HT-29 (cell line): ENCODE measurements at places on chromosomes 1 and 21. TPM values are rescaled to one million over a fixed set of nuclear protein-coding genes. Genes with fewer than 3 reads are reported as not detected.
A peak's percentile ranks its signal among the peaks of the same experiment; 100 is the strongest.

ERRFI1 gene
- total RNA-seq = 76.1 and 76.5 TPM in 2 replicates

SPATA21 gene
- total RNA-seq = not detected in 2 replicates

AIRE gene
- total RNA-seq = not detected in 2 replicates

LCE1A gene
- not detected in 2 replicates for total RNA-seq

ADORA1 gene
- 0.89 TPM in 1 of 2 replicates, not detected in the other for total RNA-seq

STX12 gene
- total RNA-seq = 16.3 and 18.7 TPM in 2 replicates

C2CD4D gene
- total RNA-seq = 3.5 and 5.2 TPM in 2 replicates

DNA sequence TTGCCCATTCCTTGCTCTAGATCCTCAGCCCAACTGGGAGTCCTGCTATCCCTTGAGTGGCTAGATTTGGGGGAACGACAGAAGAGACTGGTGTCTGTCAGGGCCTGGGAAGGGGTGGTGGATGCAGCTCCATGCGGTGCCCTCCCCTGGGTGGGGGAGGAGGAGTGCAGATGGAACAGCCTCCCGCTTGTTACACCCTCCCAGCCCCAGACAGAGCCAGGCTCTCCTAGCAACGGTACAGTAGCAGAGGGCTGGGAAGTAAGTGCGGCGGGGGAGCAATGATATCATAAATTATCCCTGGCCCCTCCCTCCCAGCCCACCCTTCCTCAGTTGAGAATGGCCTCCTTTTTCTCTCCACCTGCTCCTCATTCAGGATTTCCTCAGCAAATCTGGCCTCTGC lies 37.2 kb downstream of the RHBG start:
- no peak for DNase-seq

- no peak for DNase-seq
Measured at GRCh38 chr1:51907079-51907702, 28.7 kb upstream of the NRDC start.

DNA sequence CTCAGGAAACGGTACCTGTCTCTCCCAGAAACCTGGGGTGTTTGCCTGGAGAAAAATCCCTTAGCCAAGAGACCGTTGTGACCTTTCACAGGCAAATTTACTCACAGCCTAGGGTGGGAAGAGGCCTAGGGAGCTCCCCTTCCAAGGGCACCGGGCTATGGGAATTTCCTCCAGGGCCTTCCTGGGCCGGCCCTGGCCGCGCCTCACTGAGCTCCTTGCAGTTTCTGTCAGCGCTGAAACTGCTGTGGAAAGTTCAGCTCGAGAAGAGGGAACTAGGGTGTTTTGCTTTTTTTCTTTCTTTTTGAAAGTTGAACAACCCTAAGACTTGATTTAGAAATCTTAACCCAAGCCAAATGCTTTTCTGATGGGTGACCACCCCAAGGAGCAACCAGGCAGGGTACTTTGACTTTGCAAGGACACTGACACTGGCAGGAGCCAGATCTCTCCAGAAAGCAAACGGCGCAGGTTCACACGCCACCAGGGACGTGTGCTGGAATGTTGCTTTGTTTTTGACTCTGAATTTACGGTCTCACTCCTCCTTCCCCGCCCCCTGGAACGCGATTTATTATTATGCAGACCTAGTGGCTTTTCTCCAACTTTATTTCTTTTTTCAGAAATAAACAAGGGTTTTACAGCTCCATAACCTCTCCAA lies 229.6 kb upstream of the JUN start:
- DNase-seq = peak; percentile 8

GRCh38 chr1:48341221-48341620 lies 118.7 kb downstream of the SLC5A9 start:
- DNase-seq = no peak

DNA sequence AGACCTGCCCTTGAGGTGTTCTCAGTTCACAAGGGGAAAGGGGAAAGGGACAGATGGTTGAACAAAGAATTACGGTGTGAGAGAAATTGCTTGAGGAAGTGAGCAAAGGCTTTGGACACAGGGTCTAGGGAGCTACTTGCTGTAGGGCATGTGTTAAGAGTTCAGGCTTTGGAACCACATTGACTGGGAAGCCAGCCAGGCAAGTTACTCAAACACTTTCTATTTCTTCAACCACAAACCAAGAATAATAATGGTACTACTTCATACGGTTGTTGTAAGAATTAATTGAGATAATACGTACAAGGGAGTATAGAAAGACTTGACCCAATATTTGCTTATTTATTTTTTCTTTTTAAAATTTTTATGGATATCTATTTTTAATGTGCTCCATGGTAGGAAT lies 26.6 kb downstream of the AK4 start:
- DNase-seq = peak; percentile 63

GRCh38 chr1:205680073-205680851 lies at the start of gene SLC45A3:
TSS of gene SLC45A3 (minus strand) at chr1:205680509. CDS start at chr1:205664656, 15,853 bp downstream.
- DNase-seq = no peak

DNA sequence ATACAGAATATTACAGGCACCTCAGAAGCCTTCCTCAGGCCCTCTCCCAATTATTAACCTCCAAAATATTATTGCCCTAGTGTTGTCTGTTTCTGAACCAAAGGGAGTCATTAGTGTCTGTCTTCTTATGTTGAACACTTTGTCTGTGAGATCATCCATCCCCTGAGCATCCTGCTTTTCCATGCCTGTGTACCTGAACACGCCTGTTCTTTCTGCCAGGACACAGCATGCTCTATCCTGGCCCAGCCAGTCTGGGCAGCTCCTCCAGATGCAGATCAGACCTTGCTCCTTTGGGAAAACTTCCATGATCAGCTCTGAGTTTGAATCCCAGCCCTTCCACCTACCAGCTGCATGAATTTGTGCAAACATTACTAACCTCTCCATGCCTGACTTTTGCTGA lies 11.0 kb upstream of the CDC42 start:
- no peak for DNase-seq

- no peak for DNase-seq
Measured at GRCh38 chr1:197837911-197838310, 62.6 kb upstream of the DENND1B start.
